Kidney (tissue), 22 donors: ENCODE measurements at places on chromosomes 16 and 17.

- peak overlapping the region; percentile 83 for H3K4me3 ChIP-seq
- no peaks in the 10 kb centered on the region for H3K27me3 ChIP-seq
- H3K36me3 ChIP-seq: no peaks in the 10 kb centered on the region
- no peaks in the 10 kb centered on the region for H3K4me1 ChIP-seq
- no peak for DNase-seq
- H3K27ac ChIP-seq: no peak overlapping the region
Measured at GRCh38 chr17:5467416-5467815, 1.4 kb downstream of the DHX33 start.

DNA sequence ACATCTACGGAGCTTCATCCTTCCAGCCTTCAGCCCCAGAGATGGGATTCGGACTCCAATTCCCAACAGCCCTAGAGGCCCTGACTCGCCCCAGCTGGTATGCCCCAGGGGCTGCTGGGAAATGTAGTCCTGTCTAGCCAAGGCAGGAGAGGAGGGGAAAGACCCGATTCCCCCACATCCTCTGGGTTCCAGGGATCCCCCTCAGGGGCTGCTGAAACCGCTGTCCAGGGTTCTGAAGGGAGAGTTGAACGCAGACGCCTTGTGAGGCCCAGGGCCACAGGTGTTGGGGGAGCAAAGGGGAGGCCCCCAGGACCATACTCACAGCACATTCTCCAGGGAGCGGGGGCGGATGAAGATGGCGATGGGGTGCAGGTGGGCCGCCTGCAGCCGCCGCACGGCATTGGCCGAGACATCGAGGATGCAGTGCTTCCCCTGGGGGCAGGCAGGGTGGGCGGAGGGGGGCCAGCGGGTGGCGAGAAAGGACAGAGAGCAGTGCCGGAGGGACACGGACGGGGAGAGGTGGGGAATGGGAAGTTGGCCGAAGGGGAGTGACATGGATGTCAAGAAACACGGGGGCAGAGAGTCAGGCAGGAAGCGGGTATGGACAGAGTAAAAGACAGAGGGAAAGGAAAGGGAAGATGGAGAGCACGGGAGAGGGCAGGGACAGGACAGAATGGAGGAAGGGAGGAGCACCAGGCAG is 12.6 kb upstream of the ASGR1 start:
- no peaks in the 10 kb centered on the region for H3K27me3 ChIP-seq
- no peak overlapping the region for H3K27ac ChIP-seq
- peak; percentile 58 for DNase-seq
- no peak overlapping the region for H3K4me3 ChIP-seq
- no peaks in the 10 kb centered on the region for H3K4me1 ChIP-seq

DNA sequence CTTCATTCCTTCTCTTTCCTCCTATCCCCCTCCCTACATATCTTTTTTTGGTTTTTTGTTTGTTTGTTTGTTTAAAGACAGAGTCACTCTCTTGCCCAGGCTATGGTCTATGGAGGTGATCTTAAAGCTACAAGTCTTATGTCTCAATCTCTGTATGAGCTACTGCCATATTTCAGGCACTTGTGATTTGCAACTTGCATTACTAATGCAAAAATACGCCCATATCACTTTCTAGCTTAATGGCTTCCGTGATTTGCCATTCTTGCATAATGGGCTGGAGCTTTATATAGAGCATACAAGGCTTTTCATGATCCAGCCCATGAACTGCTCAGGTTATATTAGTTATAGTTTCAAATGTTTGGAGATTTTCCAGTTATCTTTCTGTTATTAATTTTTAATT is 7.5 kb downstream of the CFAP97D1 start:
- H3K4me3 ChIP-seq: no peak overlapping the region
- no peak for DNase-seq
- peaks cover 3% of the 10 kb centered on the region for H3K4me1 ChIP-seq
- H3K27me3 ChIP-seq: no peaks in the 10 kb centered on the region
- no peaks in the 10 kb centered on the region for H3K36me3 ChIP-seq
- H3K27ac ChIP-seq: no peak overlapping the region

- no peak overlapping the region for H3K4me3 ChIP-seq
- no peaks in the 10 kb centered on the region for H3K36me3 ChIP-seq
- no peaks in the 10 kb centered on the region for H3K27me3 ChIP-seq
- no peaks in the 10 kb centered on the region for H3K4me1 ChIP-seq
Measured at GRCh38 chr16:53673189-53673588, 30.5 kb downstream of the RPGRIP1L start.

GRCh38 chr16:67150833-67151396 is at the start of gene B3GNT9:
Gene B3GNT9 (minus strand): TSS chr16:67150998. CDS start chr16:67150485, 513 bp downstream.
- peak within 1 kb of the TSS; percentile 75 for H3K4me3 ChIP-seq
- DNase-seq: peak; percentile 80
- no peaks in the 10 kb centered on the region for H3K36me3 ChIP-seq
- peak within 1 kb of the TSS; percentile 85 for H3K27ac ChIP-seq
- H3K27me3 ChIP-seq: peaks cover 10% of the 10 kb centered on the region
